ENCODE measurements at places on chromosomes 11 and 22.

DNA sequence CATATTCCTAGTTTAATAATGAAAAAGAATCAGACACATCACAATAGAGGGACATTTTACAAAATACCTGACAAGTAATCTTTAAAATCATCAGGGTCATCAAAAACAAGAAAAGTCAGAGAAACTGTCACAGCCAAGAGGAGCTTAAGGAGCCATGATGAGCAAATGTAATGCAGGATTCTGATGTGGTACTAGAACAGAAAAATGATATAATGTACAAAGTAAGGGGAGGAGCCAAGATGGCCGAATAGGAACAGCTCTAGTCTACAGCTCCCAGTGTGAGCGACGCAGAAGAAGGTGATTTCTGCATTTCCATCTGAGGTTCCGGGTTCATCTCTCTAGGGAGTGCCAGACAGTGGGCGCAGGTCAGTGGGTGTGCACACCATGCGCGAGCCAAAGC is 198.0 kb upstream of the FAT3 start:
- DNase-seq = no peak

- DNase-seq = no peak
Measured at GRCh38 chr22:45896153-45896951, 80.6 kb downstream of the WNT7B start.

DNA sequence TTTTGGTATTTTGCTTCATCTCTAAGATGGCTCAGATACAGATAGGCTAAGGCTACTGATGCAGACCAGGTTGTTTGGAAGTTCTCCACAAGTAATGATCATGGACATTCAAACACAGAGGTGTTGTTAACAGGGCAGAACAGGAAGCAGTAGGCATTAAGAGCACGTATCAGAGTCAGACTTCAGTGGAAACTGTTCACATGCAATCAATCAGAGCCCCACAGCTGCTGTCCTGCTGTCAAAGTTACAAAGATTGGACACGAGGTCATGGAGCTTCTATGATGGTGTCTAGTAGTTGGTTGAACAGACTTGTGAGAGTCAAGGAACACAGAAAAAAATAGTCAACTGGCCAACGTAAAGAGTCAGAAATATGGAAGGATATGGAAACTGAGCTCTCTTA is 19.8 kb downstream of the OR10D3 start:
- DNase-seq = no peak

DNA sequence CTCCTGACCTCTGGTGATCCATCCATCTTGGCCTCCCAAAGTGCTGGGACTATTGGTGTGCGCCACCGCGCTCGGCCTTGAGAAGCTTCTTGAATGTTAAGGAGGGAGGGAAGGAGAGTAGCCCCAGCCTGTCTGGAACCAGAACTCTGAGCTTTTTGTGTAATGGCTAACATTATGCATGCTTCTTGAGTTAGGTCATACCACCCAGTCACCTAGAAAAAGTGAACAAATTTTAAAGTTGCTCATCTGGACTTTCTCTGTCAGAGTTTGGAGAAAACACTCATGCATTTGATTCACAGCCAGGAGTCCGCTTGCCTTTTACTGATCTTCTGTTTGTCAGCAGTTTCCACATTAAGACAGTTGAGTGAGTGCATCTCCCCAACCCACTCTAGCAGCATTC is 82.1 kb downstream of the PPP6R3 start:
- DNase-seq = no peak

DNA sequence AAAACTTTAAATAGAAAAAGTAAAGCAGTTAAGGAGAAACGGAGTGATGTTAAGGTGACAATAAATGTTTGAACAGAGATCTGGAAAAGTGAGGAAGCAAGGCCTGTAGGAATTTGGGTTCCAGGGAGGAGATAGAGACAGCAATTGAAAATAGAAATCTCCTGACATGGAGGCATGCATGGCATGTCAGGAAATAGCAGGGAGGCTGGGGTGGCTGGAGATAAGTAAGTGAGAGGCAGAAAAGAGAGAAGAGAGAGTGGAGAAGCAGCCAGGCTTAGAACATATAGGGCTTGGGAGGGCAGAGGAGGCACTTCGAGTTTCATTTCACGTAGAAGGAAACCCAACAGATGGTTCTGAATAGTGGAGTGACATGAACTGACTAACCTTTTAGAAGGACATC is 185.5 kb downstream of the LRRC4C start:
- DNase-seq = no peak

DNA sequence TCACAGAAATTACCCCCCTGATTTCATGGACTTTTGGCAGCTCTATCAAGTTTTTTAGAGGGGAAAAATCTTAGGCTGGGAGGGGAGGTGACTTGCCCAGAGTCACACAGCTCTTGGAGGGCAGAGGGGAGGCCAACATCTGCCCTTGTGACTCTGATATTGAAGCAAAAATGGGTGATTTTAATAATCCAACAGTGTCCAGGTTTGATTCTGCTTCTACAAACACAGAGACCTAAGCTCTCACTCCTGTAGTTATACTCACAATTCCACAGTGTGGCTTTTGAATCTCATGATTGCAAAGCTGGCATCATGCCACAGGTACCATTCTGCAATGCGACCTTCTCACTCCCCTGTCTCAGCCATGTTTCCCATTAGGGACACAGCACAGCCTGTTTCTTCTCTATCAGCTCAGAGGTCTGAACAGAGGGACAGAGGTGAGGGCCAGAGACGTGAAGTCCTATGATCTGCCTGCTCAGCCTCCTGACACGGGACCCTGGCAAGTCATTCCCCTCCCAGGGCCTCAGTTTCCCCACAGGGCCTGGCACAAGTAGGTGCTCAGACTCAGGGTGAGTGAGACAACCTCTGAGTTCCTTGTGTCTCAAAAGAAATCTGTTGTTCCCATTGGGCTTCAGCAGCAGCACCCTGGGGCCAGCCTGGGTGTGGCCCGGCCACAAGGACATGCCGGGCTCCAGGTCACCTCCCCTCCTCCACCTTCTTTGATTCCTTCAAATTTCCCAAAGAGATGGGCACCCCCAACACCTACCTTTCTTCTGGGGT is 766 bp downstream of the APOL2 start:
- DNase-seq = no peak

DNA sequence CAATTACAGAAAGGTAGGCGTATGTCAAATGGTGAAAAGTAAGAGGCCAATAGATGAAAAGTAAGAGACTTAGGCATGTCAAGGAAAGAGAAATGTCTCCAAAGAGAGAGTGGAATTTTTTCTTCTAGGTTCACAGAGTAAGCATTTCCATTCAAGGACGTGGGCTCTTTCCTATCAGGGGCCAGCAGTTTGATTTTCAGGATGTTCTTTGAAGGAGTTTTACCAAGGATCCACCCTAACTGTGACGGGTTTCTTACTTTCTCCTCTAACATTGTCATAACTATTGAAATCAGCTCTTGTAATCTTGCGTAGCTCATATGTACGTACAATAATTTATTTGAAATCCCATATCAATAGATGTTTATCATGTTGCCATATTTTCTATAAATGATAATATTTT is 2112.2 kb upstream of the RAG2 start:
- no peak for DNase-seq

DNA sequence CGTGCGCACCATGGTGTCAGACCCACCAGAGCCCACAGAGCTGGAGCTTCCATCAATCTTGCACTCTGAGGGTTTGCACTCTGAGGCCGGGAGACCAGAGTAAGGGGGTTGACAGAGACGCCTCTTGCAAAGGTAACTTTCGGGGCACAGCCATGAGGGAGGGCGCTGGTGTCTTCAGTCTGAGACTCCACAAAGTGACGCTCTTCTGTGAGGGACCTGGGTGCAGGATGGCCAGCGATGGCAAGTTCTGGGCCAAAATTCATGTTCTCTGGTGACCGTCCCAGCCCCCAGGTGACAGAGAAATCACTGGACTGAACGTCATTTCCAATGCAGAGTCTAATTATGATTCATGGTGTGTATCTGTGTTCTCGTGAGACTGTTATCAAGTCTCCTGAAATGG is 1395.2 kb downstream of the TBC1D22A start:
- no peak for DNase-seq

- DNase-seq = no peak
Measured at GRCh38 chr11:75063741-75064314, 32.8 kb downstream of the OR2AT4 start.

DNA sequence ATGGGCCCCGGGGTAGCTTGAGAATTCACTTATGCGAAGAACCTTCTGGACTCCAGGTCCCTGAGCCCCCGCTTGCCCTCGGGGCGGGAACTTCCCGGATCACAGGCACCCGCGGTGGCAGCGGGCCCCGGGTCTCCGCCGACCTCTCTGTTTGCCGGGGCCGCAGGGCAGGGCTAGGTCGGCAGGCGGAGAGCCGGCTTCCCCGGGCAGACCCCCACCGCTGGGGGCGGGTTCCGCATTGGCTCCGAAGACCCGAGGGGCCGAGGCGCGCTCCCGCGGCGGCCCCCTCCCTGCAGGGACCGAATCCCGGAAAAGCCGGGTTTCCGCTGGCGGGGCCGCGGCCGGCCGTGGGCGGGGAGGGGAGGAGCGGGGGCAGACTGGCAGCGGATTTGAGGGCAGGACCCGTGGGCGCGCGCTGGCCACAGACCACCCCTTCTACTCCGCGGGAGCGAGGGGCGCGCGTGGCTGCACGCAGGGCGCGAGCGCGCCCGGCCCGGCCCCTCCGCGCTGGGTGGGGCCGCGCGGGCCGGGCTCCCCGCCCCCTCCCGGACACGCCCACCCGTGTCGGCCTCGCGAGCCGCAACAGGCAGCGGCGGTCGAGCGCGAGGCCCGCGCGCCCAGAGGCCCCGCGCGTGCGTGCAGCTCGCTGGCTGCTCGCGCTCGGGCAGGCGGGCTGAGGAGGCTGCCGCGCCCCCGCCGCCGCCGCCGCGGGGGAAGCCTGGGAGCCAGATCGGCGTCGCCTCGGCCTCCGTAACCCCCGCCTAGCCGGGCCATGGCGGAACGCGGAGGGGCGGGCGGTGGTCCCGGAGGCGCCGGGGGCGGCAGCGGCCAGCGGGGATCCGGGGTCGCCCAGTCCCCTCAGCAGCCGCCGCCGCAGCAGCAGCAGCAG is at the start of gene PACS1:
TSS of gene PACS1 (plus strand) at position 558 of the 889 bp plus-strand sequence. CDS start at position 773, 215 bp downstream.
- DNase-seq = peak; percentile 73

- no peak for DNase-seq
Measured at GRCh38 chr11:6646918-6647679, 8.5 kb downstream of the DCHS1 start.
